Activated CD8-positive, alpha-beta T cell treated with anti-CD3 and anti-CD28 coated beads for 36 hours (primary cell): ENCODE measurements at places on chromosomes 6 and 20. TPM values are rescaled to one million over a fixed set of nuclear protein-coding genes. Genes with fewer than 3 reads are reported as not detected.
A peak's percentile ranks its signal among the peaks of the same experiment; 100 is the strongest.

DLGAP4 gene
- 11.5 TPM for total RNA-seq

DNA sequence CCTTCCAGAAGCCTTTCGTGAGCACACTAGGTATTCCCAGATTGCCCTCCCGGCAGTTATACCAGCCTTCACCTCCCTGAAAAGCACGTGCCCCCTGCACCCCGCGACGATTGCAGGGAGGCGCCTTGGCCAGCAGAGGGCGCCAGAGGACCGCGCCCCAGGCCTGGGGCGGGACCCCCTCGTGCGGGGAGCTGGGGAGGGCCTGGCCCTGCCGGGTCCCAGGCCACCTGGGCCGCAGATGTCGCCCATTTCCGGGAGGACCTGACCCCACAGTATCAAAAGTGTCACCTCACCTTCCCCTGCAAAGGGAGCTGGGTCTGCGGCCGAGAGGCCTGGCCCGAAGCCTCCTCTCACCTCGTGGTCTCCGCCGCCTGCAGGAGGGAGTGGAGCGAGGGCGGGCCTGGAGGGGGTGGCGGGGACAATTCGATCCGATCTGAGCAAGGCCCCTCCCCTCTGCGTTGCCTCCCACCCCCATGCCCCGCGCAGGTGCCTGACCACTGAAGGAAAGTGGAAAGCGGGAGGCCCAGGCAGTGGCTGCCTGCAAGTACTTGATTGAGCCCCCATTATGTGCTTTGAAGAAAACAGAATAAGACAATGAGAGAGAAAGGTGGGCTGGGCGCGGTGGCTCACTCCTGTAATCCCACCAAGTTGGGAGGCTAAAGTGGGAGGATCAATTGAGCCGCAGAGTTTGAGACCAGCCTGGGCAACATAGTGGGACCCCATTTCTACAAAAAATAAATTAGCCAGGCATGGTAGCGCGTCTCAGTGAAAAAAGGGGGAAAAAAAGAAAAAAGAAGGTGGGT lies 3.5 kb upstream of the SNAI1 start:
- H3K27me3 ChIP-seq, result peaks cover 3% of the 10 kb centered on the region
- H3K36me3 ChIP-seq, result no peaks in the 10 kb centered on the region
- peak; percentile 61 for DNase-seq
- H3K27ac ChIP-seq, result no peak overlapping the region
- H3K4me3 ChIP-seq, result no peak overlapping the region

MYB gene
- total RNA-seq, result 53.6 TPM

DNA sequence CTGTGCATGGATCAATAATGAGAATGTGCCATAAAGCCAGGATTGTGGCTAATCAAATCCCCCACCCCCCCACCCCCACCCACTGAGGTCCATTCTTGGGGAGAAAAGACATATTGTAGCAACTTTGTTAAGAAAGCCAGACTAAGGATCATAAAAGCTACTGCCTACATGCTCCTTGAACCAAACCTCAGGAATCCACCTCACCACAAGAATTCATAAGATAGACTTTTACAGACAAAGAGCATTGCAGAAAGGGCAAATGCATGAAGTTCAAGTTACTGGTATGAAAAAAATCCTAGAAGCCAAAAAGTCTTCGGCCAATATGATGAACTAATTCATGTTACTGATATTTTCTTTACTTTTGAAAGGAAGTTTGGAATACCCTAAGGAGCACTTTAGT lies 187.9 kb upstream of the ARID1B start:
- no peaks in the 10 kb centered on the region for H3K4me1 ChIP-seq
- no peak overlapping the region for H3K27ac ChIP-seq
- H3K27me3 ChIP-seq, result peaks cover 8% of the 10 kb centered on the region
- no peak for DNase-seq
- H3K4me3 ChIP-seq, result no peak overlapping the region

DNA sequence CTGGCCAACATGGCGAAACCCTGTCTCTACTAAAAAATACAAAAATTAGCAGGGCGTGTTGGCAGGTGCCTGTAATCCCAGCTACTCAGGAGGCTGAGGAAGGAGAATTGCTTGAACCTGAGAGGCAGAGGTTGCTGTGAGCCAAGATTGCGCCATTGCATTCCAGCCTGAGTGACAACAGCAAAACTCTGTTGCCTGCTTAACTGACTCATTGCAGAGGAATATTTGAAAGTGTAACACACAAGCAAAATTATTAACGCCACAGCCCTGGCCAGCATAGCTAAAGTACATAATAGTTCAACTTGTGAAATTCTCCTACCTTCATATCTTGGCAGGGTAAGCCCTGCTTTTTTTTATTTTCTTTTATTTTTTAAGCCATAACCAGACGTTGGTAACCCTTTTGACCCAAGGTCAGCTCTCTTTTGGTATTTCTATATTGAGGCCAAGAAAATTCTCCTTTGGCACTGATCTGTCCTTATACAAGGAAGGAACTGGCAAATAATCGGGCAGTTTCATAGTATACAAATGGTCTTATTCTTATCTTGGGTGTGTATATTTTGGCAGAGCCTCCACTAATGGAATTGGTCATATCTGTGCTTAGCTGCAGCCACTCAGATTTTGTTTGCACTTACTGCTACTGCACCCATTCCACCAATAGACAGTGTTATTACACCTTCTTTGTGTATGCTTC lies 4.0 kb upstream of the ADGRF5 start:
- no peak overlapping the region for H3K4me3 ChIP-seq
- H3K36me3 ChIP-seq, result no peaks in the 10 kb centered on the region
- H3K27ac ChIP-seq, result no peak overlapping the region
- H3K27me3 ChIP-seq, result peaks cover 3% of the 10 kb centered on the region
- no peaks in the 10 kb centered on the region for H3K4me1 ChIP-seq

SRMS gene
- not detected for total RNA-seq

DNA sequence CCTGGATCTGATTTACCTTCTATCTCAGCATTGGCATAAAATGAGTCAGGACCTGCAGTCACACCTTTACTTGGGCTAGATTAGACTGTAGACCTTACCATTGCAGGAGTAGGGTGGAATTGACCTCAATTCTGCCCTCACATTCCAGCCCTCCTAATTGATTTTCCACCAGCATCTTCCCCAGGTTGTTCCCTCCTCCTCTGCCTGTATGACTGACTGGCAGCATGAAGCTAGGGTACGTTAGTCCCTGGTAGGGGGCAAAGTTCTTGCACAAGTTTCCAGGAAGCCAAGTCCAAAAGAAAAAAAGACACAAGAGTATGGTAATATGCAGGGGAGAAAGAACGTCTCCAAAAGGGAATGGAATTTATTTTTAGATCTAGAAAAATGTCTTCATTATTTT lies 225.6 kb upstream of the FLRT3 start:
- no peaks in the 10 kb centered on the region for H3K4me1 ChIP-seq
- no peak overlapping the region for H3K4me3 ChIP-seq
- H3K27ac ChIP-seq, result no peak overlapping the region
- H3K36me3 ChIP-seq, result no peaks in the 10 kb centered on the region
- no peak for DNase-seq

DNA sequence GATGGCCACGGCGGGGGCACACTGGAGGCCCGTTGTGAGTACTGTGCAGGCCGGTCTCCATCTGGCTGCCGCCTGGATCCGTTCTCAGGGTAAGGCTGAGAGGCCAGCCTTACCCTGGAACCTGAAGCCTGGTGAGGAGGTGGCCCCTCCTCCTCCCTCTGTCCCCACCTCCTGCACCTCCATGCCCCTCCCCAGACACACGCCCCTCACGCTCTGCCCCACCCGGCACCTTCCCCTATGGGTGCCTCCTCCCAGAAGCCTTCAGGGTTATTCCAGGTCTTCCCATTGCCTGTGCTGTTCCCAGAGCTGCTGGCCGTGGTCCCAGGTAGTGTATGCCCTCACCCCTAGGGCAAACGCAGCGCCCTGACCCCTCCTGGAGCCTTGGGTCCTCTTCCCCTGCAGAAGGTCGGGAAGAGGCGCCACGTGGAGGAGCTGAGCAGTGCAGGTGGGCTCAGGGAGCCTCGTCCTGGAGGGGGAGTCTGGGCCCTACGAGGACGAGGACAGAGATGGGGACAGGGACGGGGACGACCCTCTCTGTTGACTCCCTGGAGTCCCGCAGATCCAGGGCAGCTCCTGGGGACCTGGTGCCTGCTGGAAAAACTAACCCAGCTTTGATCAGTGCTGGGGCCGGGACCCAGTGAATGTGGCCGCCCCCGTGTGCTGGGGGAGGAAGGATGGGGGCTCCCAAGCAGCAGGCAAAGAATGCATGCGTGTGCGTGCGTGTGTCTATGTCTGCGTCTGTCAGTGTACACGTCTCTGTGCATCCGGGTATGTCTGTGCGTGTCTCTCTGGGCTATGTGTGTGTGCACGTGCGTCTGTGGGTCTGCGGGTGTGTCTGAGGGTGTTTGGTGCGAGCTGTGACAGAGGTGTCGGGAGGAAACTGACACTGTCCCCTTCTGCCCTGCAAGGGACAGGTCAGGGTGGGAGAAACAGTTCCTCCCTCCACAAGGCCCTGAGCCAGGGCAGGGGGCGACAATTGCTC lies 8.2 kb upstream of the HRH3 start:
- H3K27me3 ChIP-seq, result peaks cover 11% of the 10 kb centered on the region
- DNase-seq, result no peak
- no peaks in the 10 kb centered on the region for H3K4me1 ChIP-seq
- H3K27ac ChIP-seq, result no peak overlapping the region
- no peaks in the 10 kb centered on the region for H3K36me3 ChIP-seq
- no peak overlapping the region for H3K4me3 ChIP-seq

DNA sequence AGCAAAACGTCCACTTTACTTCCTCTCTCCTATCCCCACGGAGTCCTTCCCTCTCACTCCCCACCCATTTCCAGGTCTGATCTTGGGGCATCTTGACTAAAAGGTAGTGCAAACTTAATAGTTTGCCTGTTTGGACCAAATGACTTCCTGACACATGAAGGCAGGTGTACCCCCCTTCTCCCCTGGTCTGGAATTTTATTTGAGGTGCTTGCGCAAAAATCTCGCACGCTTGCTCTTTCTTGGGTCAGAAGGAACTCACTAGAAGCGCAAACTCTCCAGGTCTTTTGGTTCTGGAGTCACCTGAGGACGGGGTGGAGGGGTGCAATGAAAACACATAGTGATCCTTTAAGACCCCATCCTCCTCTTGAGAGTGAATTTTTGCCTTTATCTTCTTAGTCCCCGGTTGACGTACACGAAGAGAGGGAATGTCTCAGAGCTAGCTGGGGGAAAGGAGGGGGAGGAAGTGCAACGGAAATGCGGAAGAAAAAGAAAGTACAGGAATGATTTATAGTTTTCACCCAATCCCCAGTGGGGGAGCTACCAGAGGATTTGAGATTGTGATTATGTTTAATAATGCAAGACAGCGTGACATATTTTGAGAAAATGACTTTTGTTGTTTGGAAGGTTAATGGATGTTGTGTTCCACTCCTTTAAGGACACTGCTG lies 4.9 kb downstream of the ADGRB3 start:
- no peak overlapping the region for H3K4me3 ChIP-seq
- H3K4me1 ChIP-seq, result peaks cover 8% of the 10 kb centered on the region

GRCh38 chr6:168563656-168564055 lies 122.7 kb downstream of the SMOC2 start:
- no peaks in the 10 kb centered on the region for H3K4me1 ChIP-seq
- H3K27ac ChIP-seq, result no peak overlapping the region
- H3K27me3 ChIP-seq, result peaks cover 9% of the 10 kb centered on the region
- DNase-seq, result no peak
- no peak overlapping the region for H3K4me3 ChIP-seq

GRCh38 chr20:4902788-4903187 lies 98.5 kb downstream of the SLC23A2 start:
- H3K4me3 ChIP-seq, result no peak overlapping the region
- no peaks in the 10 kb centered on the region for H3K4me1 ChIP-seq
- no peaks in the 10 kb centered on the region for H3K27me3 ChIP-seq
- H3K27ac ChIP-seq, result no peak overlapping the region

DNA sequence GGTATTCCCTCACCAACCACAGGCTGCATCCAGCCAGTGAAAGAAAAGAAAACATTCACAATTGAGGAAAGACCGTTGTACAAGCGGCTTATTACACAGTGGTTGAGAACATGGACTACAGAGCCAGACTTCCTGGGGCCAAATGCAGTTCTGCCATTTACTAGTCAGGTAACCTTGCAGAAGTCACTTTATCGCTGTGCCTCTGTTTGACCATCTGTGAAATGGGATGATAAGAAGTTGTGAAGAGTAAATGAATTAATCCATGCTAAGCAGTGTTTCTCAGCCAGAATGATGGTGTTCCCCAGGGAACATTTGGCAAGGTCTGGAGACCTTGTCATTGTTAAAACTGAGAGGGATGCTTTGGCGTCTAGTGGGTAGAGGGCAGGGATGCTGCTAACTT lies 14.8 kb downstream of the ARHGAP40 start:
- DNase-seq, result no peak
- H3K4me1 ChIP-seq, result no peaks in the 10 kb centered on the region
- H3K27me3 ChIP-seq, result peaks cover 15% of the 10 kb centered on the region
- no peak overlapping the region for H3K27ac ChIP-seq
- no peak overlapping the region for H3K4me3 ChIP-seq

- H3K4me1 ChIP-seq, result peaks cover 15% of the 10 kb centered on the region
- no peaks in the 10 kb centered on the region for H3K36me3 ChIP-seq
- peak; percentile 19 for DNase-seq
- H3K27me3 ChIP-seq, result peaks cover 44% of the 10 kb centered on the region
- H3K4me3 ChIP-seq, result no peak overlapping the region
These were observed 860 bp downstream of the DEFB124 start for GRCh38 chr20:31474097-31474436.

DNA sequence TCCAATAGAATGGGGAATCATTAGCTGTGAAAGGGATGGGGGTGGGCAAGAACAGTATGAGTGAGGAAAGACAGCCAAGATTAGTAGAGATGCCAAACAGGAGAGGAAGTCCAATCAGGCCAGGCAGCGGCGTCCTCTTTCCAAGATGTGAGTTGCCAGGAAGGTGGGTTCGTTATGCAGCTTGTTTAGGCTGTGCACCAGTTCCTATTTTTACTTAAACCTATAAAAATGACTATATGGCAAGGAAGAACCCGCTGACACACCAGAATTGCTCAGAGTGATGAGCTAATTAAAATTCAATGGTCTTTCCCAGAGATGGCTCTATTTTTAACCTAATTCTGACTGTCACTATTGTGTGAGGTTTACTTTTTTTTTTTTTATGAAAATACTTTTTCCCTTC lies 88.2 kb downstream of the SLC22A23 start:
- H3K4me1 ChIP-seq, result peaks cover 12% of the 10 kb centered on the region
- H3K27me3 ChIP-seq, result no peaks in the 10 kb centered on the region
- no peaks in the 10 kb centered on the region for H3K36me3 ChIP-seq

DNA sequence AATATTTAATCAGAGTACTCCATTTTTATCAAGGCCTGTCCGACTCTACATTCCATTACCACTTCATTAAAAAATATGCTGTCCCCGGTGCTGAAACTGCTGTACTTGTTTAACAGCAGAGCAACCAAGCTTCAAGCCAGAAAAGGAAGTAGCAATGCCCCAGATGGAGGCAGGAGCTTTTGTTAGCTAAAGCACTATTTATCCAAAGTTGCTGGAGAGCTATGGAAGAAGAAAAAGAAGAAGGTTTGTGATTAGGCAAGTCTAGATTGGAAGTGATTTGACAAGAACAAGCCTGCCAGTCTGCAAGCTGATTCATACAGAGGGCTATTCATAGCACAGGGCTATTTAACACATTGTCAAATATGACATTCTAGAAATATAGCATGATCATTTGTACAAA lies 160.9 kb upstream of the SPTLC3 start:
- H3K4me1 ChIP-seq, result no peaks in the 10 kb centered on the region
- H3K27me3 ChIP-seq, result peaks cover 3% of the 10 kb centered on the region

GRCh38 chr20:19890445-19891051 lies 126.6 kb upstream of the NAA20 start:
- H3K27ac ChIP-seq, result no peak overlapping the region
- H3K36me3 ChIP-seq, result no peaks in the 10 kb centered on the region
- no peak overlapping the region for H3K4me3 ChIP-seq
- no peaks in the 10 kb centered on the region for H3K4me1 ChIP-seq

GRCh38 chr6:73560182-73560732 lies 39.4 kb upstream of the EEF1A1 start:
- H3K27me3 ChIP-seq, result no peaks in the 10 kb centered on the region
- H3K27ac ChIP-seq, result no peak overlapping the region
- DNase-seq, result no peak
- H3K4me3 ChIP-seq, result no peak overlapping the region
- H3K4me1 ChIP-seq, result peaks cover 20% of the 10 kb centered on the region
